Chondrocyte (in vitro differentiated cells): ENCODE measurements at places on chromosomes 1 and 21. TPM values are rescaled to one million over a fixed set of nuclear protein-coding genes. Genes with fewer than 3 reads are reported as not detected.

The RHEX gene
- not detected in 3 replicates for total RNA-seq

DNA sequence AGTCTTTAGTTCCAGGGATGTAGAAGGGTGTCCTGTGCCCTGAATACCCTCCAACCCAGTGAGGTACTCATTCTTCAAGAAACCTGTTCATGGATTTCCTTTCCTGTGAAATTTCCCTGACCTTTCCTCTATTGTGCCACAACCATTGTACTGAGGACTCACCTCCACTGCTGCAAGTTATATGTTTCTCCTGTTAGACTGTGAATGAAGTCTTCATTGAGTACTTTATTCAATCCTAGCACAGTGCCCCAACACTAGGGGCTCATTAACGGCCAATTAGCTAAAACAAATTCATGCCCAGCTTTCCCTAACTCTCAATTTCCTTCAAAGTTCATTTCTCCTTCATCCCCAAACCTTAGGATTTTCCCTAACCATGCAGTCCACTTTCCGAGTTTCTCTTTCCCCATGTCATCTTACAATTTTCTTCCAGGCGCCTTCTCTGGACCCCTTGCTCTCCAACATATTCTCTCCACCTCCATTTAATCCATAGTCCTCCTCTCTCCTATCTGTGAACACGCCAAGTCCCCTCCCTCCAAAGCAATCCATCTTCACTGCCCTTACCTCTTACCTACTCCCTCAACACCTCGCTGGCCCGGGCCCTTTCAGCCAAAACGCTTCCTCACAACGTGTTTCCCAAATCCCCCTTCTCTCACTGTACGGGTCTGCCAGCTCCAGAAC is 1.3 kb downstream of the TRIM33 start:
- no peak for DNase-seq

DNA sequence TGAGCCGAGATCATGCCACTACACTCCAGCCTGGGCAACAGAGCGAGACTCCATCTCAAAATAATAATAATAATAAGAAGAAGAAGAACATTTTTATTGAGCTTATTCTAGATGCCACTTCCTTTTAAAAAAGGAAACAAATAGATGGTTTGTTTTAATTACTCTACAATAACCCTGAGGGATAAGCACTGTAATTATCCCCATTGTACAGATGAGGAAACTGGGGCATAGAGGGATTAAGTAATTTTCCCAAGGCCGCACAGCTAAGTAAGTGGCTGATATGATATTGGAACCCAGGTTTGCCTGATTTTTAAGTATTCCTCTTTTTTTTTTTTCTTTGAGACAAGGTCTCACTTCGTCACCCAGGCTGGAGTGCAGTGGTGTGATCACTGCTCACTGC is 58.5 kb upstream of the LRIG2 start:
- no peak for DNase-seq

GRCh38 chr1:35930593-35931445 is at the start of gene AGO3:
TSS of gene AGO3 (plus strand) at chr1:35931105. CDS start at chr1:35931427, 322 bp downstream.
- DNase-seq: peak; percentile 94

- DNase-seq: no peak
Observed at GRCh38 chr1:172466795-172467407, 23.0 kb upstream of the PIGC start.

The OR14K1 gene
- total RNA-seq: not detected in 3 replicates

The EFNA3 gene
- 4.3 to 5.5 TPM (median 4.5 TPM) in 3 replicates for total RNA-seq

DNA sequence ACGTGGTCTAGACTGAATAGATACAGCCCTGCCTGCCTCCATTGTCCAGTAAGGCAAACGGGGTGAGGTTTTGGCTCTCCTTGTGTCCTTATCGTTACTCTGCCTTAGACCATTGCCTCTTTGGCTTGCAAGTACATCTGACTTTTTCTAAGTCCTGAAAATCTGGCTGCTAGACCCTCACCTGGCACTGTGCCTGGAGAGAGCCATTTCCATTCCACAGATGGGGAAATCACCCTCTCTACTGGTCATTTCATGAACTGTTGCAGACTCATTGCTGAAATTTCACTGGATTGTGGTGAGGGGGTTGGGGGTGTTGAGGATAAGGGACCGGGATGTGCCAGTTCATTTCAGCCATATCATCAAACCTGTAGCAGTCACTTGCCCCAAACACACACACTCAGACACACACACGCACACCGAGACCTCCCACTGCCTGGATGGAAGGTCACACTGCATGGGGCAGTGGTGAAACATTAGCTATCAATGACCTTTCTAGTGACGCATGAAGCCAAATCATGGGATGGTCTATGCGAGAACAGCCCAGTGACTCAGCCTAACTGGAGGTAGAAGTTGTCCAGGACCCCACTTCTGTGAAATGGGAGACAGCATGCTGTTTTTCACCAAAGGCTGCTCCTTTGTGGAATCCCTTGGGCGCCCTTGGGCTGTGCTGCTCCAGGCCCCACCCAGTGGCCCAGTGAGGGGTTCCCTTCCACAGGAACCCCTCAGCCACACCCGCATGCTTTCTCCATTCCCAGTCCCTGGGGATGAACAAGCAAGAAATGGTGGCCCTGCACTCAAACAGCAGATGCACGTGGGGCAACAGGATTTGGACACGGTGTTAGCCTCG is 34.9 kb upstream of the VASH2 start:
- no peak for DNase-seq

GRCh38 chr1:216523449-216524190 is 100.4 kb upstream of the USH2A start:
- DNase-seq: no peak

DNA sequence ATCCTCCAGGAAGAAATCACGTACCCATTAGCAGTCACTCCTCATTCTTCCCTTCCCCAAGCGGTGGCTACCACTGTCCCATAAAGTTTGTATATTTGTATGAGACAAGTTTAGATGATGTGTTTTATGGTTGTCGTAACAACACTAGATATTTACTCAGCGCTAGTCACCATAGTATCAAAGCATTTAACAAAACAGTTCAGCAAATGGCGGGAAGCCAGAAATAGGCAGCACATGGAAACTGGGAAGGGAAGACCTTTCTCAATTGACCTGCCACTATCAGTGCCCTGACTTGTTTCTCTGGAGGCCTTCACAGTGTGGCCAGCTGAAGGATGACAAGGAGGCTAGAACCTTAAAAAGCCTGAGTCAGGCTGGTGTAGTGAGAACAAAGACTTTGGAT is 31.1 kb downstream of the CNST start:
- no peak for DNase-seq

The FOXJ3 gene
- 26.3 to 30.9 TPM (median 29.2 TPM) in 3 replicates for total RNA-seq

The FAM78B gene
- total RNA-seq: 0.13 to 0.82 TPM (median 0.22 TPM) in 3 replicates

GRCh38 chr1:153417136-153417888 is 992 bp downstream of the S100A7A start:
- DNase-seq: no peak

The RSPO1 gene
- not detected in 3 replicates for total RNA-seq

- no peak for DNase-seq
Observed at GRCh38 chr1:88961647-88962275, 30.7 kb downstream of the KYAT3 start.

The SH2D2A gene
- not detected in 3 replicates for total RNA-seq

DNA sequence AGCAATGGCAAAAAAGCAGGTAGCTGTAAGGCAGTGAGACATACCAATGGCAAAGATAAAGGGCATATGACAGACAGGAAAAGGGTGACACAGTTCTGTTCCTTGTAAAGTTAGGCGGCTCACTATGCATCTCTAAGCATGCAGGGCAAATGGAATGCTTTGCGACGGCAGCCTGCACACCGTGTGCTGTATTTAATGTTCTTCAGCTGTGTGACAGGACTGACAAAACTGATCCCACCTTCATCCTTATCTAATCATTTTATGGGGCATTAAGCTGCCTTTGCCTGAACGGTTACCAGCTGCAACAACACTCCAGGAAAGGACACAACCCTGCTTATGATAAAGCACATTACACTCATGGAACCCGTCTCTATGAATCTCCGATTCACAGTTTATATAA is 80.5 kb upstream of the VAV3 start:
- no peak for DNase-seq

The RYR2 gene
- total RNA-seq: 0.02 to 0.15 TPM (median 0.12 TPM) in 3 replicates

GRCh38 chr1:82567348-82567747 is 766.6 kb downstream of the ADGRL2 start:
- DNase-seq: no peak

The YRDC gene
- 11.9 to 17.7 TPM (median 15.5 TPM) in 3 replicates for total RNA-seq

The C2CD2 gene
- total RNA-seq: 8.9 to 18.2 TPM (median 18.1 TPM) in 3 replicates

DNA sequence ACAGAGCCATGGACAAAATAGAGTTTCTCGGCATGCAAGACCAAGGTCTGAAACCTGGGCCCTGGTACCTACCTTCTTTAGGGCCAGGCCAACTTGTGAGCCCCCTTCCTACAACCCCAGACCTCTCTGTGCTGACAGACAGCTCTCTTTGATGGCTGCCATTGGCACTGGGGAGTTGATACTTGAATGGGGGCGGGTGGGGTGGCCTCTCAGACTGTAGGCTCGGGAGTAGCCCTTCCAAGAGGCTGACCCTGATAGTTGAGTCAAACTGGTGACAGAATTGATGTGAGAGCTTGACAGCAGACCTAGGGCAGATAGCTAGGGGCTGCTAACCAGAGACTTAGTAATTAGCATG is 44.7 kb upstream of the PSEN2 start:
- DNase-seq: no peak

- DNase-seq: no peak
Observed at GRCh38 chr1:107570768-107571167, 394.2 kb downstream of the VAV3 start.

GRCh38 chr21:37717534-37717933 is 198.7 kb downstream of the KCNJ6 start:
- DNase-seq: no peak

DNA sequence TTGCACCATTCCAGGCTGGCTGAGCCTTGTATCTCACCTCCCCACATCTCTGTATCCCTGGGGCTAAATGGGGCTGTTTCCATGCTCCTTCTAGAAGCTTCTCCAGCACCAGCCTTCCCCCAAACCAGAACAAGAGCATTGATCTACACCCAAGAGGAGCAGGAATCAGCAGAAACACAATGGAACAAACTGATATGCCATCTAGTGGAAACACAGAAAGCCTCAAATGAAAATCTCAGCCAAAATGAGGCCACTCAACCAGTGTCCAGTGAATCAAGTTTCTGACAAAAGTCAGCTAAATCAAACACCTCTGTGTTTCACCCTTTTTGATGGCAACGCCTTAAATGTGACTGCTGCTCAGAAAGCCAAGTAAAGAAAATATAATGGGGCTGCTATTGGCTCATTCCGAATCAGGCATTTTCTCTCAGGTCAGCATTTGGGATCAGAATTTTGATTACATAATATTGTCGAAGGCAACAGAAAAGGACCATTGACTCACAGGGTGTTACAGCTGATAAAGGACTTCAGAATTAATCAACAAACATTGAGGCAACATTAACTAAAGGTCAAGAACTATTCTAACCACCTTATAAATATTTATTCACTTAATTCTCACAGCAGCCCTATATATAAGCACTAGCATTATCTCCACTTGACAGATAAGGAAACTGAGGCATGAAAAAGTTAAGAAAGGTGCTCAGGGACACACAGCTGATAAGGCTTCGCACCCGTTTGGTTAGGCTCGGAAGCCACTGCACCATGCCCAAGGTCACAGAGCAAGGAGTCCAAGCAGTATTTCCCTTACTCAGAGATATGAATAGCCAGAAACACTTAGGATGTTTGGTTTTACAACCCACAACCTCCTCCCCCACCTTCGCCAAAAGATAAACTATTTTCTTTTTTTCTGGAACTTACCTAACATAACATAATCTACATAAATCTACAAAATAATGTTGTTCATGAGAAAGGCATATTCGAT is 85.8 kb upstream of the KCNJ15 start:
- no peak for DNase-seq

The PTPN22 gene
- total RNA-seq: not detected in 3 replicates

DNA sequence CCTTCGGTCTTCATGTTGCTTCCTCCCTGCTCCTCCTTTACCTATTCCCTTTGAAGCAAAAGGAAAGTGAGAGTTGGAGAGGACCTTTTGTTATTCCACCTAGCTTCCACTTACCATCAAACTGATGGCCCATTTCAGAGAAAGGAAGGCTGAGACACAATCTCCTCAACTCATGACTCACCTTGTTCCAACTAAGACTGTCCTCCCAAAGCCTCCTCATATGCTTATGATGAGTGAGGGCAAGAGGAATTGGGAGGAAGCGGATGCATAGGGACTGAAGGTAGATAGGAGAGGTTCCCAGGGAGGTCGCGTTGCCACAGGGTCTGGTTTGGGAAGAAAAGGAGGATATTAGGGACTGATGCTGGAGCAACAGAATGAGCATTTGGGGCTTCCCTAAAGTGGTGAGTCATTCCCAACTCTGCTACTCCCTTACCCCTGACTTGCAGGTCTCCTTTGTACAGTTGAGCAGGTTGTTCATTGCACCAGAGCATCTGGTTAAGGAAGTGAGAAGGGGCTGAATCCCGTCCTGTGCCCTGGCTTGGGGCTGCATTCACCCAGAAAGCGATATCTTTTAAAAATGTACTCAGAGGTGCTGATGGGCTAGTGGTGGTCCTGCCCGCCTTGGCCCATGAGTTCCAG is 35.0 kb downstream of the LGR6 start:
- no peak for DNase-seq

The MAB21L3 gene
- 0.20 to 0.21 TPM in 2 of 3 replicates, not detected in the other for total RNA-seq

DNA sequence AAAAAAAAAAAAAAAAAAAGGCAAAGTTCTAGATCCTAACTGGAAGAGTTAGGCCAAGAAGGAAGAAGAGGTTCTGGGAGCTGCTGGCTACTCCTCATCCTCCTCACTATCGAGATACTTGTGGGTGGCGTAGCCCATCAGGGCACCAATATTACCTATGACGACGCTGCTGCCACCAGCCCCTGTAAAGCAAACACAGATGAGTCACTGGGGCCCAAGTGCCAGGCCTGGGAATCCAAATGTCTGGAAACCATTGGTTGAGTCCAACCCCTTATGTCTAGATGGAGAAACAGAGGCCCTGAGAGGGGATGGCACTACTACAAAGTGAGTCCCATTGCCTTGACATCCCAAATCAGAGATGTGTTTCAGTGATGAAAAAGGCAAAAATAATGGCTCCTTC is 5.7 kb downstream of the IFI6 start:
- DNase-seq: no peak

- DNase-seq: no peak
Observed at GRCh38 chr1:94014635-94015488, 105.6 kb upstream of the GCLM start.

DNA sequence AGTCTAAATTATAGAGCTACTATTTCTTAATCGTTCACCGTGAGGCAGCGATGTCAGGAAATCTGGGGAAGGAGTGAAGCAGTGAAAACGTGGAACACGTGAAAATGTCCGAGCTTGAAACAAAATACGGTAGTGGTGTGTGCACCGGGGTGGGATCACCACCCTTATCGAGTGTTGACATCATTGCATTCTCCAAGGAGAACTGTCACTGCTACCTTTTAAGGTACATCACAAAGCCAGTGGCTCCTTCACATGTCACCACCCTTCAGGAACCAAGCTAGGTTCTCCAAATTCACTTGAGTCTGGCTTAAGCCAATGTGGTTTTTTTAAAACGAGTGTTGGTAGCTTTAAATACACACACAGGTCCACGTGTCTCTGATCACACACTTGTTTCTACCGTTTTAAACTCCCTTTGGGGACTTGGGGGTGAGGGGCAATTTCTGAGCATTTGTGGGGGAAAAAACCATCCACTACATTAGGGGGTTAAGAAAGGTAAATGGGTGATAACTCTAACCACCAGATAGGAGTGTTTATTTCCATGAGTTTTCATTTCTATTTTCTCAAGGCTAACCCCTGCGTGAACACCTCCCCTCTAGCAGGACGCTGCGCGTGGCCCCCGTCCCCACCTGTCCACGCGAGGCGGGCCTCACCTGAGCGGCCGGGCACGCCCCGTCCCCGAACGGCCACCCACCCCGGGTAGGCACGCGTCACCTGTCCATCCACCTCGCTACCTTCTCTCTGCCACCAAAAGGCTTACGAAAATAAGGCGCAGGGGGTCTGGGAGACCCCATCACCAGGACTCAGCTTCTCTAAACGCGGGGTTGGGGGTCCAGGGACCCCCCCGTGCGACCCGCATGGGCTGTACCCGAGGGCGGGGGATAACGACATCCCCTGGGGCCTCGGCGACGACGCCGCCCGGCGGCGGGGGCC is 978 bp downstream of the PRDM15 start:
- DNase-seq: no peak

The PDZK1IP1 gene
- not detected in 3 replicates for total RNA-seq
